Neural progenitor cell (in vitro differentiated cells): ENCODE measurements at places on chromosomes 16 and 17.

DNA sequence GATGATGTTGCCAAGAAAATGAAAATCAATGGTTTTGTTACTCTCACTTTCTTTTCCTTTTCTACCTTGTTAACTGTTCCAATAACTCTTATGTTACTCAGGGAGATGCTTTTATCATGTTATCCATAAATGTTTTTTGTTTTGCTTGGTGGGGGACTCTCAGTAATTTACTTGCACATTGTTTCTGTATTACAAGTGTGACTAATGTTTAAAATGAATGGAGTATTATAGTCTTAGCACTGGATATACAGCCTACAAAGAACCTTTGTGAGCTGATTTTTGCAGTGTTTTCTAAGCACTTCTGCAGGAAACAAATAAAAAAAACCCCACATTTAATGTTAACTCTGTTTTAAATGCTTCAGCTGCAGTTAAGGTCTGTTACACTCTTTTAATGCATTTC lies 12.1 kb downstream of the VMP1 start:
- no peak for DNase-seq

GRCh38 chr16:84687715-84688114 lies 12.1 kb upstream of the USP10 start:
- DNase-seq, result no peak

DNA sequence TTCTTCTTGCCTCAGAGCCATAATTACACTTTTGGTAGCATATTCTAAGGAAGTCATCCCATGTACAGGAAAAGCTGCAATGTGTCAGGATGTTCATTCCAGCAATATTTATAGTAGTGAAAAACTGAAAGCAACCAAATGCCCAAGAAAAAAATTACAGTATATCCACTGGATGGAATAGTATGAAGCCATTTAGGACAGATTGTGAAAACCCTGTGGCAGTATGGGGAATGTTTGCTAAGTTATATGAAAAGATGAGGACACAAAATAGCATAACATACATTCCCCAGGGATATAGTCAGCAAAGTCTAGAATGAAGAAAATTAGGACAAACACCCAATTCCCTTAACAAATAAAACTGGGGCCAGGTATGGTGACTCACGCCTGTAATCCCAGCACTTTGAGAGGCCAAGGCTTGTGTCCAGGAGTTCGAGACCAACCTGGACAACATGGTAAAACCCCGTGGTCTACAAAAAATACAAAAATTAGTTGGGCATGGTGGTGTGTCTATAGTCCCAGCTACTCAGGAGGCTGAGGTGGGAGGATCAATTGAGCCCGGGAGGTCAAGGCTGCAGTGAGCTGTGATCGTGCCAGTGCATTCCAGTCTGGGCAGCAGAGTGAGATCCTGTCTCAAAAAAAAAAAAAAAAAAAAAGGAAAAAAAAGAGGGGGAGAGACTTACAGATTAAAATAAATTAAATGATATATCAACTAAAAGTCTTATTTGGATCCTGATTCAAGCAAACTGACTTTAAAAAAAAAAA lies 2.3 kb downstream of the LRRC3C start:
- DNase-seq, result no peak

DNA sequence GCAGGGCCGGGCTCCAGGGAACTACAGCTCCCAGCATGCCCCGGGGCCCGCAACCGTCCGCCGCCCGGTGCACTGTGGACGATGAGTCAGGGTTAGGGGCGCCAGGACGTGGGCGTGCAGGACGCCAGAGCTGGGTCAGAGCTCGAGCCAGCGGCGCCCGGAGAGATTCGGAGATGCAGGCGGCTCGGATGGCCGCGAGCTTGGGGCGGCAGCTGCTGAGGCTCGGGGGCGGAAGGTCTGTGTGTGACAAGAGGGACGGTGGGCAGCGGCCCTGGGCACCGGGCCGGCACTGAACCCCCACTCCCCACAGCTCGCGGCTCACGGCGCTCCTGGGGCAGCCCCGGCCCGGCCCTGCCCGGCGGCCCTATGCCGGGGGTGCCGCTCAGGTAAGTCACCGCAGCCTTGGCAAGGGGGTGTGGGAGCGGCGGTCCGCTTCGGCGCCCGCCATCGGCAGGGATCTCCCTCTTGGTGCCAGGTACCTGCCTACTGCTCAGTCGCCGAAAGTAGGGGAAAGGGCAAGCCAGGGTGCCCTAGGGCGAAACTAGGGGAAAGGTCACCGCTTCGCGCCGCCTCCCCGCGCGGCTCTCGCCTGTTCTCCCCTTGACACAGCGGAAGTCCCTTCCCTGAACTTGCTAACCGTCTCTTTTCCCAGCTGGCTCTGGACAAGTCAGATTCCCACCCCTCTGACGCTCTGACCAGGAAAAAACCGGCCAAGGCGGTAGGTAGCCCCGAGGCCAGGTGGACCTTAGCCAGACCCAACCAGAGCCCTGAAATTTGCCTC lies at the start of the genes ACADVL and DLG4:
Gene ACADVL (plus strand): TSS at position 127 of the 781 bp plus-strand sequence. CDS start 47 bp downstream, at position 174.
Gene DLG4 (minus strand): TSS at position 25 of the 781 bp plus-strand sequence.
- DNase-seq, result peak; percentile 90

DNA sequence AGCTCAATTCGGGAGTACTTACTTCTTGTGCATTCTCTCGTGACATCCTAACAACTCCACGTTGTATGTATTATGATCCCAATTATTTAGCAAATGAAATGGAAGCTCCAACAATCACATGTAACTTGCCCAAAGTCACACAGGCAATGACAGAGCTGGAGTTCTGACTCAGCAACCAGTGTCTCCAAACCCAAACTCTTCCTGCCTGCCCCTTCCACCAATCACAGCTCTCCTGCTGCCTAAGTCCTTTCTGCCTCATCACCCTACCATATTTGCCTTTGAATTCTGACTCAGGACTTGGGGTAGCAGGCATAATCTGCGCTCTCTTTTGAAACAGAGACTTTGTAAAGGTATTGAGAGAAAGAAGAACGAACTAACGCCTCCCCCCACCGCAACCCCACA lies 245.2 kb upstream of the MAF start:
- DNase-seq, result no peak

DNA sequence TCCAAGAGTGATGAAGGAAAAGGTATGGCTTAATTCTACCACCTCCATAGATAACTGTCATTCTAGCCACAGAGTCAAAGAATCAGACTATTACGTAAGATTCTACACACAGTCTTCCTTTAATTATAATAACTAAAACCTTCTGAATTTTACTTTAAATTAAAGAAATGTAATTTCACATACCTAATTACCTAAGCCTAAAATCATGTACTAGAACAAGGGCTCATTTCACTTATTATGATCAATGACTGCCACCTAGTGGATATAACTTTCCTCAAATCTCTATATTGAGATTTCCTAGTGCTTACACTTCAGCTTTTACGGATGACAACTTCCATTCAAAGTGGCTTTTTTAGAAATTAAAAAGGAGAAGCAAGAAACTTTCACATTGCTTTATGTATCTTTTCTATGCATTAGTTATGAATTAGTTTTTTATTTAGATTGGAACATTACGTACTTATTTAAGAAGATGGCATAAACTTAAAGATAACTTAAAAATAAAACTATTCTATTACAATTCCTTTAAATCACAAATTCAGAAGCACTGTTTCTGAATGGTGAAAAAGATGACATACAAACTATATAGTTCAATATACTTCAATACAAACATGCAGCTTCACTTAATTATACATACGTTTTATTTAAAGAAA lies 18.2 kb upstream of the ABCA10 start:
- peak; percentile 60 for DNase-seq
